ENCODE measurements at places on chromosomes 2 and 18.

GRCh38 chr2:191270306-191271161, 25.3 kb downstream of the MYO1B start:
- no peak for DNase-seq

DNA sequence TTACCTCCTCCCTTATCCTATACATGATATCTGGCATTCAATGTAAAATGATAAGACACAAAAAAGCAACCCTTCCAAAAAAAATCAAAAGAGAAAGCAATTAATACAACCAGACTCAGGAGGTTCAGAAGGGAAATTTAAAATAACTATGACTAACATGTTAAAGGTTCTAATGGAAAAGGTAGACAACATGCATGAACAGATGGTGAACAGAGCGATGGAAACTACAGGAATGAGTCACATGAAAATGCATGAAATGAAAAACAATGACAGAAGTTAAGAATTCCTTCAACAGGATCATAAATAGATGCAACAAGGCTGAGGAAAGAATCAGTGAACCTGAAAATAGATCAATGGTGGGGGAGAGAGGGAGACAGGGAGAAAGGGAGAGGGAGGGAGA, 26.1 kb upstream of the ERCC3 start:
- no peak for DNase-seq

DNA sequence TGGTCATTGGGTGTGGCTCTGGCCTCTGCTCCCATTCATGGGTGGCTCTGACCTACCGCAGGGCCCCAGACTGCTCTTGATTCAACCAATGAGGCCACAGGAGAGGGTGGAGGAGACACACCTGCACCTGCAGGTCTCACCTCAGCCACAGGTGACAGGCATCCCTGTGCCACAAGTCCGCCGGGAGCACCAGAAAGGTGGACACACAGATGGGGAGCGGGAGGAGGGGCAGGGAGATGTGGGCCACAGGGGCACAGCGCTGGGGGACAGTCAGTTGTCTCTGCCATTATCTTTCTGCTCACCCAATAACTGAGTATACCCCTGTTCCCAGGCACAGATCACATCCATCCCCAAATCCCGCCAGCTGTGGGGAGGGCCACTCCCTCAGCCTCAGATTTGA, 189.1 kb upstream of the SALL3 start:
- DNase-seq = no peak

DNA sequence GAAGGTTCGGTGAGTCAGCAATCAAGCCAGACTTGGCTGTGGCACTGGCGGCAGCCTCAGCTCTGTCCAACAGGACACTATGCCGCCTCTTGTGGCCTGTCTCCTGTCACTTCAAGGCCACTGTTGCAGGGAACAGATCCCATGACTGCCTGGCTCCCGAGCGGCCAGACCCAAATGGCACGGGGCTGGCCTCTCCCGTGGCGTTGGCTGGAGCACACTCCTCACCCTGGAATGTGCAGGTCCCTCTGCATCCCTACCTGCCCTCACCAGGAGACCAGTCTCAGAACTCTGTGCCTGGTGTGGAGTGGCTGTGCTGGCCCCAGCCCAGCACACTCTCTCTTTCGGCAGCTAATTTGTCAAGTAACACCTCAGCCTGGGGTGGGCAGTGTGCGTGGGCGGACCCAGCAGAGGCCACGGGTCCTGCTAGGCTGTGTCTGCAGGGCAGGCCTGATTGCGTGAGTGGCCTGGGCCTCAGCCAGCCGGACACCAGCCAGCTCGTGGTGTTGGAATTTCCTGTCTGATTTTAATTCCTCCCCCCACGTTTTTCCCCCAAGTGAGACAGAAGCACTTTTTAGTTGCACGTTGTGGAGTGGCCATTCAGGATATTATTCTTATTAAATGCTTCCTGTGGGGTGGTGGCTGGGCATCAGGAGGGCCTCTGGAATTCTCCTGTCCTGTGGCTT, 179.3 kb downstream of the GLI2 start:
- no peak for DNase-seq

DNA sequence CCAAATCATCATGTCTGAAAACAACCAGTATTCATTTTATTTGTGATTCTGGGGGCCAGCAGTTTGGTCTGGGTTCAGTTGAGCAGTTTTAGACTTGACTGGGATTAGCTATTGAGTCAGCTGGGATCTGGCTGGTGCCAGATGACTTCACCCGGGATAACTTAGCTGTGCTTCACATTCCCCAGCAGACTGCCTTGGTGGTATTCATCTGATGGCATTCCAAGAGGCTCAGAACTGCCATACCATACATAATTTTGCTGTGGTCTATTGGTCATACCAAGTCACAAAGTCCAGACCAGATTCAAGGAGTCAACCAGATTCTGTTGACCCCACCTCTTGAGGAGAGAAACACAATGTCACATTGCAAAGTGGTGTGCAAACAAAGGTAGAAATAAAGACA, 7.8 kb upstream of the FSHR start:
- DNase-seq = no peak

DNA sequence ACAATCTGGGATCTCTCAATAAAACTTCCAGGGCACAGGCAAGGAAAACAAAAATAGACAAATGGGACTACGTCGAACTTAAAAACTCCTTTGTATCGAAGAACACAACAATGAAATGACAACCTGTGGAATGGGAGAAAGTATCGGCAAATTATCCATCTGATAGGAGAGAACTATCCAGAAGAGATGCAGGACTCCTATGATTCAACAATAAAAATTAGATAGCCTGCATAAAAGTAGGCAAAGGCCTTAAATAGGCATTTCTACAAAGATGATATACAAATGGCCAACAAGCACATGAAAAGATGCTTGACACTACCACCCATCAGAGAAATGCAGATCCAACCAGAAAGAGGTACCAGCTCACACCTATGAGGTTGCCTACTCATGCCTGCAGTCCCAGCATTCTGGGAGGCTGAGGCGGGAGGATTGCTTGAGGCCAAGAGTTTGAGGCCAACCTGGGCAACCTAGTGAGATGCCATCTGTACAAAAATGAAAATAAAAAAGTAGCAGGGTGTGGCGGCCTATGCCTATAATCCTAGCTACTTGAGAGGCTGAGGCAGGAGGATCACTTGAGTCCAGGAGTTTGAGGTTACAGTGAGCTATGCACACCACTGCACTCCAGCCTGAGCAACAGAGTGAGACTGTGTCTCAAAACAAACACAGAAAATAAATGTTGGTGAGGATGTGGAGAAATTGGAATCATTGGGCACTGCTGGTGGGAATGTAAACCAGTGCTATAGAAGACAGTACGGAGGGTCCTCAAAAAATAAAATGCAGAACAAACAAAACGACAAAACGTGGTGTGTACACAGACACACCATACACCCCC, 21.6 kb downstream of the TWIST2 start:
- DNase-seq = no peak

DNA sequence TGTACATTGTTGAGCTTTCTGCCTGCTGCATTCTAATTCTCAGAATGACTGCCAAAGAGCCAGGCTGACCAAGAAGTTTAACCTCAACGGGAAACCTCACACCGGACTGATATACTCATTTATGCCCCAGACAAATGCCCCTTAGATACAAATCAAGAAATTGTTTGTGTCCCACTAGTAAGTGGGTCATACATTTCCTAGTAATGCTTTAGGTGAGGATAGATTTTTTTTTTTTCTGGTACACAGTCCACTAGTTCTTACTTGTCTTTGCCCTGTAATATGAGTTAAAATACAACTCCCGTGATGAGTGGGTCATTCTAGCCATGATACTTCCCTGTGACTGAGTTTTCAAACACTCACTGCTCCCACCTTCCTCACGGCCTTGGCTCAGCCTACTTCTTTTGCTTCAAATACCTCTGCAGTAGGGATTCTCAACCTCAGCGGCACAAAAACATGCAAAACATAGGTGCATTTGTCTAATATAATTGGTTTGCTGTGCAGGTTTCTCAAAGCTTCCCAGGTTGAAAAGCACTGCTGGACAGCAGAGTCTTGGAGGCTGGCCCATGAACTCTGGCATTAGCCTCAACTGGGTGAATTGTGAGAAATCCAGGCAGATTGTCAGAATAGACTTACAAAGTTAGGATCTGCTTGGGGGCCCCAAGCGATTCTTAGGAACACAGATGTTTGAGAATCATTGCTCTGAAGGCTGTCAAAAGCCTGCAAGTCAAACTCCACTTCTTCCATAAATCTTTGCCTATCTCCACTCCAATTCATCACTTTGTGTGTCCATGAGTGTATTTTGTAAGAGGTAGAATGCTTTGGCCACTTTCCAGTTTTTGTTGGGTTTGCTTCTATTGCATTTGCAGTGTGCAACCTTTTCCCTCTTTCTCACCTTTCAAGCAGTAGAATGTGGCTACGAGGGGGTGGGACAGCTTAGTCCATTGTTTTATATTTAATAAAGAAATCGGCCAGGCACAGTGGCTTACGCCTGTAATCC, 35.5 kb downstream of the TGIF1 start:
- no peak for DNase-seq

DNA sequence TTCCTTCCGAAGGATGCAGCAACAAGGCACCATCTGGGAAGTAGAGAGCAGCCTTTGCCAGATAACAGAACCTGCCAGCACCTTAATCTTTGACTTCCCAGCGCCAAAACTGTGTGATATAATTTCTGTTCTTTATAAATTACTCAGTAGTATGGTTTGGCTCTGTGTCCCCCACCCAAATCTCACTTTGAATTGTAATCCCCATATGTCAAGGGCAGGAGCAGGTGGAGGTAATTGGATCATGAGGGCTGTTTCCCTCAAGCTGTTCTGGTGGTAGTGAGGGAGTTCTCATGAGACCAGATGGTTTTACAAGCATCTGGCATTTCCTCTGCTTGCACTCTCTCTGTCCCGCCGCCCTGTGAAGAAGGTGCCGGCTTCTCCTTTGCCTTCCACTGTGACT, 899.9 kb downstream of the TRIB2 start:
- DNase-seq = no peak

DNA sequence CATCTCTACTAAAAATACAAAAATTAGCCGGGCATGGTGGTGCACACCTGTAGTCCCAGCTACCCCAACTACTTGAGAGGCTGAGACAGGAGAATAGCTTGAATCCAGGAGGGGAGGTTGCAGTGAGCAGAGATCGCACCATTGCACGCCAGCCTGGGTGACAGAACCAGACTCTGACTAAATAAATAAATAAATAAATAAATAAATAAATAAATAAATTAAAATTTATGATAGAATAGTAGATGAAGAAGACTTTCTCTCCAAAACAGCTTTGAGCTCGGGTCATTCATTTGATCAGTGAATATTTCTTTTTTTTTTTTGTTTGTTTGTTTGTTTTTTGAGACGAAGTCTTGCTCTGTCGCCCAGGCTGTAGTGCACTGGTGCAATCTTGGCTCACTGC, 17.6 kb upstream of the MTA3 start:
- DNase-seq = no peak

- no peak for DNase-seq
Measured at GRCh38 chr2:175834477-175834876, 167.6 kb downstream of the LNPK start.

- no peak for DNase-seq
Measured at GRCh38 chr2:231743376-231744116, 35.2 kb downstream of the PTMA start.

GRCh38 chr2:48098539-48098938, 192.2 kb upstream of the FBXO11 start:
- no peak for DNase-seq

DNA sequence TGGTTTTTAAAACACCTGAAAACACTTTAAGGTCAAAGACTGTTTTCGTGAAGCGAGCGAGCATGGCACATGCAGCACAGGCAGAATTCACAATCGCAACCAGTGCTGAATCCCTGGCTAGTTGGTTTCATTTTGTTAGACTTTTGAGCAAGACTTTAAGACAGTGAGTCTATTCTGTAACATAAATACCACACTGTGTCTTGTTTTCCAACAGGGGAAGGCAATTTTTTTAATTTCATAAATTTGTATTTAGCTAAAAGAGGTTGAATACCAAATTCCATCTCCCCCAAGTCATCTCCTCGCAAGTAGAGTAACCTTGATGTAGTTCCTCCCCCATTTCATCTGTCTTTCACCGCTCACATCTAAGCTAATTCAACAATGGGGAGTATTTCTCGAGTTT, 1.4 kb downstream of the CERKL start:
- DNase-seq = no peak

GRCh38 chr18:45353530-45353929, 261.7 kb upstream of the SLC14A2 start:
- no peak for DNase-seq

GRCh38 chr18:48074929-48075706, 144.7 kb upstream of the SMAD2 start:
- no peak for DNase-seq

DNA sequence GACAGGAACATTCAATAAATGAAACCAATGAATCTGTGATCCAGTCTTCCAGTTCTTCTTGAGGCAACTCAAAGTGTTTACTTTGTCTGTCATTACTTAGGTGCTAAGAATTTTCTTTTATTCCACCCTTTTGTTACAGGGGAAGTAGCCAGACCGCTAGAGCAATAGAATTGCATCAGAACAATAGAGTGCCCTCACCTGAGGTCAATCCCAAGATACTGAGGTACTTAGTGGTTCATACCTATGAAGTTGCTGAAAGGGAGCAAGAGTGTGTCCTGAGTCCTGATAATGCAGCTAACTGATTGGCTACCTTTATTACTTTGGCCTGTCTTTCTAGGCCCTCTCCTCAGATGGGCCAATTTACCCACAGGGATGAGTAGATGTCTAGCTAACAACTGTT, 359.4 kb upstream of the KCNH7 start:
- DNase-seq = no peak

GRCh38 chr2:23492337-23492675, 107.3 kb downstream of the KLHL29 start:
- no peak for DNase-seq

- no peak for DNase-seq
Measured at GRCh38 chr2:102514061-102514785, 41.2 kb downstream of the SLC9A4 start.

- DNase-seq = no peak
Measured at GRCh38 chr2:64356906-64357305, 97.1 kb upstream of the LGALSL start.

- no peak for DNase-seq
Measured at GRCh38 chr18:59898609-59899297, 1.0 kb upstream of the PMAIP1 start.

- DNase-seq = no peak
Measured at GRCh38 chr2:121324601-121325000, 39.6 kb upstream of the TFCP2L1 start.

- no peak for DNase-seq
Measured at GRCh38 chr18:50610349-50610748, 50.5 kb downstream of the MAPK4 start.

GRCh38 chr2:26273501-26273900, 28.8 kb downstream of the HADHB start:
- DNase-seq = no peak

DNA sequence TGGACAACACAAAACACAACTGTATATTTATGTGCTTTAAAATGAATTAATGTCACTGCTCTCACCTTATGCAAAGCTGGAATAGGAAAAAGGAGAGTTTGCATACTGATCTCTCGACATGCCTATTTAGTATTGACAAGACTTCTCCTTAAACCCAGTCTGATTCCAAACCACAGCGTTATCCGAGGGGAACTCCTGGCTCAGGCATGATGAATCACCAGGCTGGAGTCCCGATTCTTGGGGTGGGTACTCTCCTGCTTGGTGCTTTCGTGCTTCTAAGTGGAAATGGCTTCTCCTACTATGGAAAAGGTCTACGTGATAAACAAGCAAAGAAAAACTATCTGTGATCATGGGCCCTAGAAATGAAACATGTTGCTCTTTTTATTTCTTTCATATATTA, 88.9 kb upstream of the SLC35G4 start:
- no peak for DNase-seq

- no peak for DNase-seq
Measured at GRCh38 chr18:6310714-6311113, 104.0 kb downstream of the L3MBTL4 start.

- DNase-seq = no peak
Measured at GRCh38 chr2:97963880-97964279, 31.9 kb downstream of the TMEM131 start.
